MCF 10A (cell line): ENCODE measurements at places on chromosomes 2 and 18. TPM values are rescaled to one million over a fixed set of nuclear protein-coding genes. Genes with fewer than 3 reads are reported as not detected.

The SCN1A gene
- total RNA-seq, result not detected in 2 replicates

The ARL4C gene
- 3.5 and 6.4 TPM in 2 replicates for total RNA-seq

The RND3 gene
- 158 and 182 TPM in 2 replicates for total RNA-seq

The PDE6D gene
- 13.2 and 20.6 TPM in 2 replicates for total RNA-seq

The COL4A4 gene
- 0.25 and 0.30 TPM in 2 replicates for total RNA-seq

The ZDBF2 gene
- total RNA-seq, result 15.6 and 21.3 TPM in 2 replicates

The FSHR gene
- total RNA-seq, result not detected in 2 replicates
